ENCODE measurements at places on chromosomes 6 and 20. TPM values are rescaled to one million over a fixed set of nuclear protein-coding genes. Genes with fewer than 3 reads are reported as not detected.

Gene ZNF311
- 7.5 TPM for total RNA-seq

Gene HLA-G
- not detected for total RNA-seq

Gene ESR1
- total RNA-seq, result 0.27 TPM

Gene SLC35D3
- total RNA-seq, result not detected

Gene ULBP3
- 0.38 TPM for total RNA-seq

Gene SOX18
- total RNA-seq, result 20.4 TPM

Gene CUTA
- 369 TPM for total RNA-seq

Gene HLA-DOA
- total RNA-seq, result not detected

Gene OR12D1
- total RNA-seq, result not detected

Gene RIPPLY2
- total RNA-seq, result not detected

All from K562 (cell line).